ENCODE measurements at places on chromosomes 1 and 21. TPM values are rescaled to one million over a fixed set of nuclear protein-coding genes. Genes with fewer than 3 reads are reported as not detected.

Gene BEND5
- total RNA-seq = 5.9 TPM

Gene MYBPH
- not detected for total RNA-seq

Gene GLUL
- 328 TPM for total RNA-seq

Gene RGS2
- 14.1 TPM for total RNA-seq

Gene DLGAP3
- total RNA-seq = 4.6 TPM

Gene VANGL2
- total RNA-seq = 68.7 TPM

Gene CATSPERE
- total RNA-seq = 0.20 TPM

Gene HRNR
- not detected for total RNA-seq

Gene PSMA5
- total RNA-seq = 124 TPM

- DNase-seq = no peak
These were observed 124.3 kb downstream of the ETS2 start for GRCh38 chr21:38930066-38930465.

DNA sequence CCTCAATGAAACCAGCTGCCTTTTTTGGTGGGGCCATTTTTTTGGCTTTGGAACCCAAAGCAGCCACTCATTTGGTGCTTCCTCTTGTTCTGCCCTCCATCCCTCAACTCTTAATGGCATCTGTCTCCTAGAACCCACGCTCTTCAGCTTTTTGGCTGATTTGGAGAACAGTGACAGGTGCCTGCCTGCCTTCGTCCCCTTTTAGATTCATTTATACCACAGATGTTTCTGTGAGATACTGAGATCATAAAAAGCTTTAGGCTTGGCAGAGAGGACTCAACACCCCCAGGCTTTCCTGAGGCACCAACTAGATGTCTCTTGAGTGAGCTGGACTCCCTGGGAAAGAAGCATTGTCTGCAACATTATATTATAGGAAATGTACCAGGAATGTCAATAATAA lies 20.4 kb upstream of the YTHDF2 start:
- no peak for DNase-seq

GRCh38 chr21:31607791-31608190 lies 51.7 kb upstream of the SOD1 start:
- DNase-seq = no peak

DNA sequence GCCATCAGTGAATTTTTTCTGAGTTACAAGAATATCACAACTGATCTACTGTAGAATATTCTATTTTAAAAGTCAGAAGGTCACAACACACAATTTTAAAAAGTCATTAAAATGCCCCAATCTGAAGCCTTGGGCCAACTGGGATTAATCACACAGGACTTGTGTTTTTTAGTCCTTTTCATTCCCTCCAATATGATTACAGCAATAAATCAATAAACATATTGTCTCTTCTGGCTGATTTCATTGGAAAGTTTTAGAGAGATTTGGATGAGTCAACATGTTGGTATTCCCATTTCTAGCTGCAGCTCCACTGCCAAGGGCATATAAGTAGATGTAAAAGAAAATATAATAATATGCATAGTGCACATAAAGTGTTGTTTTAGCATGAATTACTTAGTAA lies 85.8 kb downstream of the NIBAN1 start:
- DNase-seq = no peak

GRCh38 chr1:39110325-39110851 lies 84.2 kb downstream of the NDUFS5 start:
- no peak for DNase-seq

- peak; percentile 45 for DNase-seq
These were observed 1561.5 kb downstream of the MRPL39 start for GRCh38 chr21:24045775-24046215.

DNA sequence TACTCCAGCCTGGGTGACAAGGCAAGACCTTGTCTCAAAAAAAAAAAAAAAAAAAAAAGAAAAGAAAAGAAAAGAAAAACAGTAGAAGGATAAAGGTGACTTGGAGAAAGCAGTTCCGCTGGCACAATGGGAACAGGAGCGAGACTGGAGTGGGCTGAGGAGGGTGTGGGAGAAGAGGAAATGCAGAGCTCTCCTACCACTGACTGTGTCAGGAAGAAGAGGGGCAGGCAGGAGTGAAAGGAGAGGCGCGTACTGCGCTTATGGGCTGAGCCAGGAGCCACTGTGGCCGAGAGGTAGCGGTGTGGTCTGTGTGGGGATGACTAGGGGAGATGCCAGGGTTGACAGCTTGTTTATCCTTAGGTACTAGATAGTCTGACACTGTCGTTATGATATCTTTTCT lies 6.4 kb upstream of the PROK1 start:
- DNase-seq = no peak

- DNase-seq = no peak
These were observed 65.3 kb downstream of the SUSD4 start for GRCh38 chr1:223298701-223299100.

DNA sequence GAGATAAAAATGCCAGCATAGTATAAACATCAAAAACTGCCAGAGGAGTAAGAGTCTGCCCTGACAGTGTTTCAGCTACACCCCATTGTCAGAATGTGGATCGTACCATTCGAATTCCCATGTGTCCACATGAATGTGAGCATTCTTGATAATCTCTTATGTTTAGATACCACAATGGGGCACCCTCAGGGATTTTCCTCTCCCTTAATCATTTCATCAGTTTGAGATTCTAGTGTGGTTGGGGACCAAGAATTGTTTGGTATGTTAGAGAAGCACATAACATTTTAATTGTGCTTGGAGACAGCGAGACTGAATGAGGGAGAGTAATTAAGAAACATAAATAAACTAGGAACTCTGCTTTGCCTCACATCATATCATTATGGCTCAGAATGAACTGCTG lies 120.2 kb downstream of the ZC3H11B start:
- no peak for DNase-seq

DNA sequence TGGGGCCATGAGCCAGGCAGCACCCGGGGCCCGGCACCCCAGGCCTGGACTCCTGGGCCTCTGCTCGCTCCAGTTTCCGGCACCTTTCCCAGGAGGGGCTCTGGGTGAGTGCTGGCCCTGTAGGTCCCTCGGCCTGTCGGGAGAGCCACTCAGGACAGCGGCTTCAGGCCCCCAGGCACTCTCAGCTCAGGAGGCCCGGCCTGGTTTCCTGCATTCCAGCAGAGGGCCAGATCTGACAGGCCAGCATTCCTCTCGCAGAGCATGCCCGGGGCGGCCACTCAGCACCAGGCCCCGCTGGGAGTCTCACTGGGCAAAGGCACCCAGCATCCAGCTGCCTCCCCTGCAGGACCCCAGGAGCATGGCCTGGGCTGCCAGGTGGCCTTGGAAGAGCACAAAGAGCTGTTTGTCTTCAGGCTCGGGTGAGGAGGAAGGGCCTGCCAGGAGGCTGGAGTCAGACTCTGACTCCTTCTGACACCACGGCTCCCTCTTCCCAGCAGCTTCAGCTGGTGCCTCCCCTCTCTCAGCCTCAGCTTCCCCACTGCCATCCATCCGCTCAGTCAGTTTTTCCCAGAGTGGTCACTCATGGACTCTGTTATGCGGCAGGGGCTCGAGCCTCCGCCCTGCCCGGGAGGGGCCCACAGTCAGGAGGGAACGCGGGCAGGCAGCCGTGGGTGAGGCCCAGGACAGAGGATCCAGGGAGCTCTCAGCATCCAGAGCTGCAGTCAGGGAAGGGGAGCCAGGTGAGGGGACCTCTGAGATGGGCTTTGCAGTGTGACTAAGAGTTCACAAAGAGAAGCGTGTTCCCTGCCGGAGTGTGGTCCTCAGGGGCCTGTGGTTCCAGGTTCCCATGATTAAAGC lies 51.7 kb downstream of the WNT9A start:
- peak; percentile 77 for DNase-seq

GRCh38 chr1:220356981-220357850 lies 85.0 kb upstream of the RAB3GAP2 start:
- no peak for DNase-seq

DNA sequence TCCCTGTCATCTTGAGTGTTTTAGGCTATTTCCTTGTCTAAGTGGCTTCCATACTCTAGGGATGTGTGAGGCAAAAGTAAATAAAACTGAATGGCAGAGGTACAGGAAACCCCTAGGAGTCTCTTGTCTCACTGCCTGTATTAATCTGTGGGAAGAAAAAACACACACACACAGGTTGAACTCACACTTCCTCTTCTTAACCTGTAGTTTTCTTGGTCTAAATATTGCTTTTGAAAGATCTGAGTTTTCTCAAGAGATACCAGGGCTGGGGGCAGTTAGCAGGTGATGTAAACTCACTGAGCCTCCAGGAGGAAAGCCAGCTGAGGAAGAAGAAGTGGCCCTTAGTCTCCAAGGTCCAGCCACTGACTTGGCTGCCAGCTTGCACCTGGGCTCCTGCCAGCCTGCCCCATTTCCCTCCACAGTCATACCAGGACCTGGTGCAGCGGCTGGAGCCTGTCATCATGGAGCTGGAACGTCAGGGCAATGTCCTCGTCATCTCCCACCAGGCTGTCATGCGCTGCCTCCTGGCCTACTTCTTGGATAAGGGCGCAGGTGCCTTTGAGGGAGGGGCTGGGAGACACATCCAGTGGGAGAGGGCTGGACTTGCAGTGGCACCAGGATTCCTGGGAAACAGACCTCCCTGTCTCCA lies 16.9 kb downstream of the PFKFB2 start:
- DNase-seq = peak; percentile 24

- DNase-seq = no peak
These were observed 15.0 kb downstream of the ZYG11B start for GRCh38 chr1:52741259-52741658.

DNA sequence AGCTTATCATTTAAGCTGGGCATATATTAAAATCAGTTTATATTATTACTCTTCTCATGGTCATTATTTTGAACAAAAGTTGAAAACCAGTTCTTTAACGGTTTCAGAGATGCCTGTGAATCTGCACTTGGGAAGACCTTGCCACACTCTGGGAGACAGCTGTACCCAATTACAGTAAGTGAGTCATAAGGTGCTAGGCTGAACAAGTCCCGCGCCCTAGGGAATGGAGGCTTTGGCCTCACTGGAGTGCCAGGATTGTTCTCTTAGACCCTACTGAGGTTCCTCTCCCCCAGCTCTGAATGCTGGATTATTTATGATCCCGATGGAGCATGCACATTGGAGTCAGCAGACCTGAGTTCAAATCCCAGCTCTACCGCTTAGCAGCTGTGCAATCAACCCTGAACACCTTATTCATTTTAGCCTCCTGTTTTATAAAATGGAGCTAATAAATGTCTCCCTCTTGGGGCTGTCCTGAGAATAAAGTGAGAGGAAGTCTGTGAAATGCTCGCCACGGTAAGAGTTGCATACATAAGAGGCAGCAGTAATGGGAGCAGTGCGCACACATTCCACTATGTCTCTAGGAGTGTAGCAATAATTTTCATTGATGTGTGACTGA lies 266.2 kb downstream of the FOXD2 start:
- no peak for DNase-seq

DNA sequence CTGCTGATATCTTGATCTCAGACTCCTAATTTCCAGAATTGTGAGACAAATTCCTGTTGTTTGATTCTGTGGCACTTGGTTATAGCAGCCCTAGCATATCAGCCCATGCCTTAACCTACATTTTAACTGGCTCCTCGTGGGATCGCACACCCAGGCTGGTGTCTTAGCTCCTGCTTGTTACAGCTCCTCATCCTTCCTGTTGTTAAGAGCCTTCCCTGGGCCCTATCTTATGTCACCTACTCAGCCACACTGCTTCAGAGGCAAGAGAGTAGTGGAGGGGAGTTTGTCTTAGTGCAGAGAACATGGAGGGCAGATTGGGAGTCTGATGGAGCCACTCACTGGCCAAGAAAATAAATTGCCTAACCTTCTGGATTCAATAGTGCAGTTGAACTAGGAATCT lies 131.0 kb downstream of the ROR1 start:
- DNase-seq = peak; percentile 60

GRCh38 chr21:38913120-38913892 lies 107.6 kb downstream of the ETS2 start:
- peak; percentile 88 for DNase-seq

DNA sequence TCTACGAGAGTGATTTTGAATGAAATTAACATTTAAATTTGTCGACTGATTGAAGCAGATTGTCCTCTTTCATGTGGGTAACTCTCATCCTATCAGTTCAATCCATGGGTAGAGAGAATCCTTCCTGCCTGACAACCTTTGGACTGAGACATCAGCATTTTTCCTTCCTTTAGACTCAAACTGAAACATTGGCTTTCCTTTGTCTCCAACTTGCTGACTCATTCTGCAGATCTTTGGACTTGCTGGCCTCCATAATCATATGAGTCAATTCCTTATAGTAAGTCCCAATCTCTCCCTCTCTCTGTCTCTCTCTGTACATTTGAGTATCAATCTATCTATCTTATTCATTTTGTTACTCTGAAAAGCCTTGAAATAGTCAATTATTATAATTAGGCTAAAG lies 416.7 kb downstream of the LRRIQ3 start:
- DNase-seq = no peak

- no peak for DNase-seq
These were observed 380.6 kb downstream of the SIPA1L2 start for GRCh38 chr1:232249339-232249738.

DNA sequence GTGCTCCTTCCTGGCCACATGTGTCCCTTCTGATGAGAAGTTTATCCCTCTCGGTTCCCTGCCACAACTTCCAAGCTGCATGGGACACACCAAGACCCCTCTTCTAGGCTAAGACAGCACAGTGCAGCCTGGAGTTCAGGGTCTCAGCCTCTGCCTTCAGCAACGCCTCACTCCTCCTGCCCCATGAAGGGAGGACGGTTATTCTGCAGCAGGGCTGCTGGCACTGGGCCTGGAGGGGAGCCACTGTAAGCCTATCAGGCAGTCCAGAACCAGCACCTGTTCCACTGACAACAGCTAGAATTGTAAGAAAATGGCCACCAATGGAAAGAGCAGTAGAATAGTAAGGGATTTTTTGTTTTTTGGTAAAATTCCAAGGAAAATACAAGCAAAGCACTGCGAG lies 72.3 kb downstream of the GALNT2 start:
- no peak for DNase-seq

DNA sequence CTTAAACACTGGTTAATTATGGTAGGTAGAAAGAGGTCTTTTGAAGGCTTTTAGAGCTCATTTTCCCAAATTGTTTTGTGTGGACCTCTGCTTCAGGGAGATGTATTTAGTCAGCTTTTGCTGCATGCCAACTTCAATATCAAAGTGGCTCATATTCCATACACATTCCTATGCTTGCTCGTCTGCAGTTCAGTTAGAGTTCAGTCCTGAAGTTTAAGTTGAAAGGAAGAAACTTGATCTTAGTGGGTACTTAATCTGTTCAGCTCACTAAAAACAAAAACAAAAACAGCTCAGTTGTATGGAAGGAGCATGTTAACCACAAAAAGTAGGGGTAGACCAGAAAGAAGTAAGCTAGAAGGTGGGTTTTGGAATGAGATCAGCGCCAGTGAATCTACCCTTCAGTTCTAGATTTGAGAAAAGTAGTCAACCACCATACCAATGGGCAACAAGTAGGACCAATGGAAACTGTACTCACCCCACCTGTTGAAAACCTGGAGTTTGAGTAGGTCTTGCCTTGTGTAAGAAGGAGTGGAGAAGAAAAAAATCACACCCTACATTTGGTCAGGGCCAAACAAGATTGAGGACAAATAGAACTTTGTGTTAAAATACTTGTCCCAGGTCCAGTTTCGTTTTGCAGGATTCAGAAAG lies 58.0 kb downstream of the LEPR start:
- DNase-seq = no peak

GRCh38 chr1:170460001-170460400 lies 72.0 kb upstream of the GORAB start:
- no peak for DNase-seq

Measured in endodermal cell (in vitro differentiated cells).